ENCODE measurements at places on chromosomes 12 and 14.

DNA sequence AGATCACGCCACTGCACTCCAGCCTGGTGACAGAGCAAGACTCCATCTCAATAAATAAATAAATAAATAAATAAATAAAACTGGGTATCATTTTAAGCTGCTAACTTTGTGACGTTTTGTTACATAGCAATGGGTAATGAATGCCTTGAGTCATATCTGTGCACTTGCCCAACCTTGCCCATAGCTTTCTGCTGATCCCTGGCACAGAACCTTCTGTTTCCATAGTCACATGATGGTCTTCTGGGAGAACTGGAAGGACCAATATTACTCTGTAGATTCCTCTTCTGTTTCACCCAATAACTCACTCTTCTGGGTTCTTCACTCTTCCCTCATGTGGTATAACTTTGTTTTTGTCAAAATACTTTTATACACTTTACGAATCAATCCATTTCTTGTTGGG is 140.8 kb downstream of the SCARB1 start:
- no peak for DNase-seq

GRCh38 chr14:70955543-70956480 is 48.6 kb downstream of the PCNX1 start:
- DNase-seq: peak; percentile 39

- DNase-seq: no peak
These were observed 6.5 kb downstream of the KRT85 start for GRCh38 chr12:52360663-52361271.

DNA sequence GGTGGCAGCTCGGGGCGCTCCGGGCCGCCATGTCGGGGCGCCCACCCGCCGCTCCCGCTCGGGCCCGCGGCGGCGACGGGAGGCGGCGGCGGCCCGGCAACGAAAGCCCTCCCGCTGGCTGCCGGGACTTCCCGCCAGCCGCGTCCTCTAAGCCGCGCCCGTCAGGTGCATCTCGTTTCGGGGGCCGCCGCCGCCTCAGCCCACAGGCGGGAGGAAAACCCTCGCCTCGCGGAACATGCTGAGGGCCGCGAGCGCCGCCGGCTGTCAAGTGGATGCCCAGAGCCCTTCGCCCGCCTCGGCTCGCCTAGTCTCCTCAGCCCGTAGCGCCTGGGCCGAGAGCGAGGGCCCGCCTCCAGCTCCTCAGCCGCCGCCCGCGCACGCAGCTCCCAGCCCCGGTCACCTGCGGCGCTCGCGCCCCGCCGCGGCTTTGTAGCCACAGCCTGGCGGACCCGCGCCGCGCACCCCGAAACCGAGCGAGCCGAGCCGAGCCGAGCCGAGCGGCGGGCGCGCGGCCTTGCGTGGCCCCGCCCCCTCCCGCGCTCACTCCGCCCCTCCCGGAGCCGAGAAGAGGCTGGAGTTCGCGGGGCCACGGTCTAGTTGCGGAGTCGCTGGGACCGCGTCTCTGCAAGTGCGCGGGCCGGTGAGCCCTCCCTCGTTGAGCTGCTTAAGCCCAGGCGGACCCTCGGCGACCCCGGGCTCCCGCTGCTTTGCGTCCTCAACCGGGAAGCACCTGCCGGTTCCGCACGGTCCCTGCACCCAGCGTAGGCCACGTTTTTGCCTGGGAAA is at the start of gene EML5:
TSS of gene EML5 (minus strand) at position 481 of the 786 bp plus-strand sequence. CDS start at position 31, 450 bp downstream.
- peak; percentile 81 for DNase-seq

DNA sequence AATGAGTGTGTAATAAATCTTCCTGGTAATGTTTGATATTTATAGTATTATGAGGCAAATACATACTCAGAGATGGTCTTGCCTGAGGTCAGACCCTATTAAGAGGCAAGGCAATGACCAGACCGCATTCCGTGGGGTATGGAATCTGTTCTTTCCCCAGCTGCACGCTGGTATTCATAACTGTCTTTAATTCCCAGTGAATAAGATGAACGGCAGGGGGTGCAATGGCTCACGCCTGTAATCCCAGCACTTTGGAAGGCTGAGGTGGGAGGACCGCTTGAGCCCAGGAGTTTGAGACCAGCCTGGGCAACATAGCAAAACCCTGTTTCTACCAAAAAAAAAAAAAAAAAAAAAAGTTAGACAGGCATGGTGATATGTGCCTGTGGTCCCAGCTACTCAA is 44.6 kb downstream of the ERO1A start:
- DNase-seq: no peak

- DNase-seq: no peak
These were observed 8.3 kb downstream of the ADGRD1 start for GRCh38 chr12:130961921-130962451.

GRCh38 chr14:21011136-21011535 is 12.0 kb downstream of the SLC39A2 start:
- DNase-seq: no peak

DNA sequence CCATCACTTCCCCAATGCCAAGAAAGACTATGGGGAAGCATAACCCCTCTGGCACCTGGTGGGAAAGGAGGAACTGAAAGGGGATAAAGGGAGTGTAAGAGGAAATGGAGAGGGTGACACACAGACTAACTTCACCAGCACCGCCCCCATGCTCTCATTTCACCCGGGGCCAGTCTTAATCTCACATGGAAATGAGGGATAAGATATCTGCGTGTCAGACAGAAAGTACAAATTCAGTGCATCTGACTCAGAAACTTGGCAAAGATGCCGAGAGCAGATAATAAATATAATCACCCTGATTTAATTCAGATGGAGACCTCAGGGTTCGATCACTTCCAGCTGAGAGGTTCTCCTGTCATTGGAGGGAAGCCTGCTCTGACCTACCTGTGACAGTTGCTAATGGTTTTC is 191.6 kb downstream of the DUSP6 start:
- no peak for DNase-seq

DNA sequence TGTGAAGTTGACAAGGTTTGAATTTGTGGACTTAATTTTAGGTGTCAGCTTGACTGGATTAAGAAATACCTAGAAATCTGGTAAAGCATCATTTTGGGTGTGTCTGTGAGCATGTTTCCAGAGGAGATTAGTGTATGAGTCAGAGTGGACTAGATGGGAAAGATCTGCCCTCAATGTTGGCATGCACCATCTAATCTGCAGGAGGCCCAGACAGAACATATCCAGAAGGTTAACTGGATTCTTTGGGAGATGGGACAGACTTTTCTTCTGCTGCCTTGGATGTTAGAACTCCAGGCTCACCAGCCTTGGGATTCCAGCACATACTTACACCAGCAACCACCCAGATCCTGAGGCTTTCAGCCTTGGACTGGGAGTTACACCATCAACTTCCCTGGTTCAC is 14.1 kb downstream of the SGPP1 start:
- DNase-seq: no peak

DNA sequence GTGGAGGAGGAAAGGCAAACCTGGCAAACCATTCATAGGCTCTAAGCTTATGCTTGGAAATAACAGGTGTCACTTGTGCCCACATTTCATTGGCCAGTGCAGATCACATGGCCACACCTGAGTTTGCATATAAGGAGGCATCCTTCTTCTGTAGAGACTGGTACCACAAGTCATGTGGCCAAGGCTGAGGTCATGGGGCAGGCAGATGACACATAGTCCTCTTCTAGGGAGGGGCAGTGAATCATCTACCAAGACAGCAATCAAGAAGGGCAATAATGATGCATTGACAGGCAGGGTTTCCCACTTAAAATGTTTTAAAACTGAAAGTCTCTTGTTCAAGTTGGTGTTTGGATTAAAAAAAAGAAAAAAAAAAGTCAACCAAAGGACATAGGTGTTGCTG is 77.3 kb downstream of the DAAM1 start:
- DNase-seq: no peak

- no peak for DNase-seq
These were observed 5.4 kb downstream of the VSIG10 start for GRCh38 chr12:118098401-118098800.

DNA sequence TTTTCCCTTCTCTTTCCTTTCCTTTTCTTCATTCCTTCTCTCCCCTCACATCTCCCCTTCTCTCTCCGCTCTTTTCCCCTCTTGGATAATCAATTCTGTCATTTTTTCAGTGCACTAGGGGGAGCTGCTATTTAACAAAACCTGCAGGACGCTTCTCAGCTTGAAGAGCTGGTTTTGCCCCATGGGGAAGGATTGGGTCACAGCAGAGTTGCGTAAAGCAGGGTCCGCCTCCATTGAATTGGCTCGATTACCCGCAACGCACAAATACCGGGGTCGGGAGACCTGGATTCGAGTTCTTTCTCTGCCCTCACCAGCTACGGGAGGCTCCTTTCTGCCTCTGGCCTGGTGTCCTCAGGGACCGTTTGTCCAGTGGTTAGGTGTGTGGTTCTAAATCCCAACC is 42.1 kb upstream of the CHGA start:
- DNase-seq: no peak

Measured in MM.1S (cell line).